ENCODE measurements at places on chromosomes 7 and 10. TPM values are rescaled to one million over a fixed set of nuclear protein-coding genes. Genes with fewer than 3 reads are reported as not detected.

GRCh38 chr10:75773231-75773780 is 341.9 kb downstream of the LRMDA start:
- DNase-seq, result no peak

DNA sequence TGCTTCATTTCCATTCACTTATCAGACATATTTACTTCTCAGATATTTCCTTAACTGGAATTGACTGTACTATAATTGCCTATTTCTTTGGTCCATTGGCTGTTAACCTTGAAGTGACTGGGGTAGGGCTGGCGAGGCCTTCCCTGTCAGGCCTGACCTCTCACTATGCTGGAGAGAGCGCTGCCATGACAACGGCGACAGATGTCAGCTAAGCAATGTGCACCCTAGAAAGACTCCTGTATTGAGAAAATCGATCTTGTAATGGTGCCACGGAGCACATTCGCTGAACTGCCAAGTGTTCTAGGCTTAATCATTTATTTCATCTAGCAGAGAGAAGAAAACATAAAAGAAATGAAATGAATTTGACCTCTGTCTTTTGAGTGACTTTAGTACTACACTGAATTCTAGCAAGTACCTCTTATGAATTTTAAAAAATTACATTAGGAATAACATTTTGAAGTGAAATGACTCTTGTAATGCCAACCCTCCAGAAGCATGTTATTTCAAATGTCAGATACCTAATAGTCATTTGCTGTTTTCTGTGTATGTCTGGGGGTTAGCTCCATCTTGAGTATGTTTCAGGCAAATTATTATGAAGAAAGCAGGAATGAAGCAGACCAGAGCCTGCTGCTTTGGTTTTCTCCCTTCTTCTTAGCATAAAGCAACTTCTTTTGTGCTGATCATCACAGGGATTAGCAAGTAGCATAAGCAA is 148.0 kb downstream of the SNX10 start:
- no peak for DNase-seq

DNA sequence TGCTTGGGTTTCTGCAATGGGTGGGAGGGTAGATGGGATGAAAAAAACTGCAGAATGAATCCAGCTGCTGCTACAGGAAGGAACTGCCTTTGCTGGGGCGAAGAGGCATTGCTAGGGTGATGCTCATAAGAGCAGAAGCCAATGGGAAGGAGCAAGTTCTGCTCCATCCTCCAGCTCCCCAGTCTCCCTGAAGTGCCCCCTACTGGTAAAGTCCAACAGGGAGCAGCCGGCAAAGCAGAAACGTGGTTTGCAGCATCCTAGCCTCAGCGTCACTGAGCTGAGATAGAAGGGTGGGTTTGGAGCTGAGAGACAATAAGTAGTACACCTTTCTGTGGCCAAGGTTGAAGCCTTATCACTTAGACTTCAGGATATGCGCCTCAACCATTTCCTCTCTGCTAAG is 220.5 kb downstream of the CCSER2 start:
- DNase-seq, result no peak

DNA sequence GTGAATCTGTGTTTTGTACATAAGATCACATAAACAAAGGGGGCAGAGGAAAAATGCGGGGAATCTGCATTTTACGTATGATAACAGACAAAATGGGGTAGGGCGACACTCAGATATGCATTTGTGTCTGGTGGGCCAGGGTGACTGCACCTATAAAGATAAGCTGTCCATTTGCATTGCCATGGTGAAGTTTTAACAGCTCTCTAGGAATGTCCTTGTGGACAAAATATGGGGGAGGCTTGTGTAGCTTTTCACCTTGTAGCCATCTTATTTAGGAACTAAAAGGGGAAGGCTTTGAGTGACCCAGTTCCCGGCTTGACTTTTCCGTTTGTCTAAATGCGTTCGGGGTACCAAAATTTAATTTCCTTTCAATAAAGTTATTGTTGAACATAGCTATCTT is 92.4 kb upstream of the AGBL3 start:
- DNase-seq, result no peak

DNA sequence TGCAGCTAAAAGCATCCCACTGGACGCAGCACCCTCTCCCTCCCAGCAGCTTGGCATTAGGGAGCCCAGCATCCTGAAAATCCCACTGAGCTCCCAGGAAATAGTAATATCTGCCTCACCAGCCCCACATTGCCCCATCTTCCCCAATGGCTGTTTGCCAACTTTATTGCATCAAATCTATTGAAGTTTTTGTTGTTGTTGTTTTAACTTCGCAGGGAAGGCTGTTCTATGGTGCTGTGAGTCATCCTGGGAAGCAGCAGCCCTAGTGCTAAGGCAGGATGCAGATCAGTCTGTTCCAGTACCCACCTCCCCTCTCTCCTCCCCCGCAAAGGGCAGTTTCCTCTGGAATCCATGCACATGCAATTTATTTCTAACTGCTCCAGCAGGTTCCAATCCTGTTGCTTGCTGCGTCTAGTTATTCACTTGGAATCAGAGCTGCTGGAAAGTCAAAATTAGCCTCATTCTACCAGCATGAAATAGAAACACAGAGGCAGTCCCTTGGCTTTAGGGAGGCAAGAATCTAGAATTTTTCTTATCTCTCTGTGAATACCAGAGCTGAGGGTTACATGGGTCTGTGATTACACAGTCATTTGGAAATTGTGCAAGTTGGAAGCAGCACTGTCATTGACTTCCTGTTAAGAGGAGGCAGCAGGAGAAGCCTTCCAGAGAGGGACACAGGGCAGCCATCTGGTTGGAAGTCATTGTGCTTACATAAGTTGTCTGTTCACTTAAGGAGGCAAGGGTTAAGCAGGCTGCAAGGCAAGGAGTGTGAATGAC is 115.9 kb upstream of the CACUL1 start:
- peak; percentile 40 for DNase-seq

DNA sequence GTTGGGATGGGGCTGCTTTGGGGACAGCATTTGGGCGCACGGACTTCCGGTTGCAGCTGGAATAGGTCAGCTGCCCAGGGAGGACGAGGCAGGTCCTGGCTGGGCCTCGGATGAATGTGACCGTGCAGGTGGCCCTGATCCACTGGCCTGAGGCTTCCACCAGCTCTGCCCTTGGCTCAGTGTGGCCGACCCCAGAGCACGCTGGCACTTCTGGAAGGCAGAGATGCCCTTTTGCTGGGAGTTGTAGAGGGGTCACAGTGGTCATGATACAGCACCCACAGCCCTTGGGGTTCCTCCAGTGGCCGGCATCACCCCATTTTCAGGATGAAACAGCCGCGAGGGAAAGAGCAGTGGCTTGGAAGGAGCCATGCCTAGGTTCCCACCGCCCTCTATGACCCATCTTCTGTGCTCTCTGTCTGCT is 19.0 kb downstream of the ADCY1 start:
- no peak for DNase-seq

DNA sequence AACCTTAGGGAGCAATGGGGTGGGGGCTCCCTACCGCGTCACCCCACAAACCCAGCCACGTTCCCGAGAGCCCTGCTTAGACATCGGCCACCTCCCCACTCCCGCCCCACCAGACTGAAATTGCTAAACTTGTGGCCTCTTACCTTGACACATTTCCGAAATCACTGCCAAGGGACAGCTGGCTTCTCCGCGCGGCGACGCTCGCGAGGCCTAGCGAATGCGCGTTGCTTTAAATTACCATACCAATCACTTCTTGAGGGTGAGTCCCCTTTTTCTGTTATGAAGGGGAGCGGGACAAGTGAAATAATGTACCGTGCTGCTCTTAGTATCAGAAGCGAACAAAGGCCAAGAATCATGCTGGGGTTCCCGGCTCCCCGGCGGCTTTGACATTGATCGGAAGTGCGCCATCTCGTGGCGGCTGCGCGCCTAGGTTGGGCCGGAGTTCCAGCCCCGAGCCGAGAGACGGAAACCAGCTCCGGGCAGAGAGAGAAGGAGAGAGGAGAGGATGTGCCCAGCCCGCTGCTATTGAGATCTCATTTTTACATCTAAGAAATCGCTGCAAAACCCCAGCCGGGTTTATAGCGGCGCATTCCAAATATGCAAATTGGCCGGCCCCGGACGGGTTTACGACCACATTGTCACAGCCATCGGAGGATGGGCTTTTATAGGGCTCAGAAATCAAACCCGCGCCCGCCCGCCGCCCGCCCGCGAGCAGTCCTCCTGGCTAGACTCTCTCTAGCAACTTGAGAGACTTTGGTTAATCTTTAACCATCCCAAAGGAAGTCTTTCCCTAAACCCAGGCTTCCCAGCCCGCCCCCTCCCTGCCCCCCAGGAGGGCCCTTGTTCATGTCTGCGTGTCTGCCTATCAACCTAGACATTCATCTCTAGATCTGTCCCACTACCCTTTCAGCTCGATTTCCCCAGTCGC is 5.3 kb downstream of the HOXA11 start:
- peak; percentile 84 for DNase-seq

DNA sequence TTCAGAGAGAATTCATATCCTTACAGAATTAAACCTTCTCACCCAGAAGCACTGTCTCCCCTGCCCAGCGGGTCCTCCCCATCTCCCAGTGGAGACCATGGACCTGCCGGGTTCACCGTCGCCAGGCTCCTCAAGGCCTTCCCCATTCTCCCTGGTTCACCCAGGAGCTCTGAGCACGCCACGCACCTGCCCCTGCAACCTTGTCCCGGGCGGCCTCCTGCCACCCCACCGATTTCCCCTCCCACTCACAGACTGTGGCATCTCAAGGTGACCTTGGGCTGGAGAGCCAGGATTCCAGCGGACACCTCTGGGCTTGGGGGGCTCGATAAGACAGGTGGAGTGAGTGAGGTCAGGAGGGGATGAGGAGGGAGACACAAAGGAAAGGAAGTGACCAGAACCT is 135.3 kb downstream of the PTPRN2 start:
- no peak for DNase-seq

DNA sequence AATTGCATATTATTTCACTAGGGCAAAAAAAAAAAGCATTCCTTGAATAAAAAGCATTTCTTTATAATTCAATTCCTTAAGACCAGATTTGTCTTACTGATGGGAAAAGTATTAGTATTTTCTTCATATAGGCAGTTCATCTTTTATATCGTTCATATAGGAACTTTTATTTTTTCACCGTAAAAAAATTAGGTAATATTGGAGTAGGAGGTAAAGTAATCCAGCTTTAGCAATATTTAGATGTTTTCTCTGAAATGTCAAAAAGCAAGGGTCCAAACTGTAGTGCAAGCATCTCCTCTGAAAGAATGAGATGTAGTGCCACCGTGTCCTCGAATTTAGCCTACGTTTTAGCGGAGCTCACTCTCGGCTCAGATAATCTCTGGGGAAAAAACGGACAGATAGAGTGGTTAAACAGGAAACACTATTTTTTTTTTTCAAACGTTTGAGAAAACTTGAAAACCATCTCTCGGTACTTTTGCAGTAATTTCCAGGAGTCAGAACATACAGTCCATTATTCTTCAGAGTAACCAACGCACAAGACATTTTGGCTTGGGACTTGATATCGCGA is 5.5 kb upstream of the SPAG6 start:
- DNase-seq, result no peak

GRCh38 chr10:78815702-78816334 is 252.9 kb upstream of the ZMIZ1 start:
- DNase-seq, result no peak

DNA sequence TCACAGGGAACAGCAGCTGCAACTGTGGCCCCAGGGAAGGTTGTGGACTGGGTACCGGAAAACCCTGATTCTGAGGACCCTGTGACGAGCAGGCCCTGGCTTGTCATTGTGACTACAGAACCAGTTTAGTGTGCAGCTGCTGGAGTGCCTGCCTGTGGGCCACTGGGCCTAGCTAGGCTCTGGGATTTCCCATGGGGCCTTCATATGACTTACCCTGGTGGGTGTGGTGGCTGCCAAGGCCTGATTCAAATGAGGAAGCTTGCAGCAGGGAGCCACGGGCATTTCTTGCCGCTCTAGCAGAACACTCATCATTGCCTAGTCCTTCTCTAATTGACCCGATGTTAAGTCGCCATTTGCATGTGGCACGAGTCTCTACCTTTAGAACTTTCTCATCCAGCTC is 14.7 kb upstream of the CAMK2G start:
- no peak for DNase-seq

- DNase-seq, result no peak
Observed at GRCh38 chr10:70866424-70866823, 21.9 kb downstream of the PCBD1 start.

DNA sequence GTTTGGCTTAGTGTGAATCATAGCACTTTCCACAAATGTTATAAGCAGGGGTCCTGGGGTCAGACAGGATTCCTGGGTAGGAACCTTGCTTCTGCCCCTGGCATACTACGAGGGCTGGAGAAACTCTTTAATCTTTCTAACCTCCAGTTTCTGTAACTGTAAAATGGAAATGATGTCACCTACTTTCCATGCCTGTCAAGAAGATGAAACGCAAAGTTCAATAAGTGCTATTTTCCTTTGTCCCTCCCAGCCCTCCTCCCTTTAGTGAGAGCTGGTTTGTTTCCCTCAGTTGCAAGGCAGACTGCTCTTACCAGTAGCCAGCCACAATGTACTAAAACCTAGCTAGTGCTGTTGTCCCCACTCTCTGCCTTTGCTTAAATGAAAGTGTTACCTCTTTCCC is 117.1 kb upstream of the HPS1 start:
- DNase-seq, result no peak

GRCh38 chr10:69681436-69681835 is 51.4 kb downstream of the FAM241B start:
- DNase-seq, result no peak

- no peak for DNase-seq
Observed at GRCh38 chr10:89537364-89537763, 2.0 kb upstream of the SLC16A12 start.

GRCh38 chr7:88289564-88290025 is 17.1 kb downstream of the STEAP4 start:
- no peak for DNase-seq

DNA sequence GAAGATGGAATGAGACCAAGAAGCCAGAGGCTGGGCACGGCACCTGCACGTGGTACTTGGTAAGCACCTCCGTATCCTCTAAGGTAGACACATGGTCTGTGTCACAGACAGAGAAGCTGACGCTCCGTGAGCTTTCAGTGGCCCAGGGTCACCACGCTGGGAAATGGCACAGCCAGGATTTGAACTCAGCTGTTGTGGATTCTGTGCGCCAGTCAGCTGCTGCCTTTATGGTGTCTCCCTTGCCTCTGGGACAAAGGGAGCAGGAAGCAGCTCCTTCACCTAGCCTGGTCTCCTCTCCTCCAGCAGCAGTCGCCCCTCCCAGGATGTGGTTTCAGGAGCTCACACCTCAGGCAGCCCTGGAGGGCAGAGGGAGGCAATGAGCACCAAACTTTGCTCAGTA is 110.8 kb downstream of the ARHGAP22 start:
- DNase-seq, result no peak

DNA sequence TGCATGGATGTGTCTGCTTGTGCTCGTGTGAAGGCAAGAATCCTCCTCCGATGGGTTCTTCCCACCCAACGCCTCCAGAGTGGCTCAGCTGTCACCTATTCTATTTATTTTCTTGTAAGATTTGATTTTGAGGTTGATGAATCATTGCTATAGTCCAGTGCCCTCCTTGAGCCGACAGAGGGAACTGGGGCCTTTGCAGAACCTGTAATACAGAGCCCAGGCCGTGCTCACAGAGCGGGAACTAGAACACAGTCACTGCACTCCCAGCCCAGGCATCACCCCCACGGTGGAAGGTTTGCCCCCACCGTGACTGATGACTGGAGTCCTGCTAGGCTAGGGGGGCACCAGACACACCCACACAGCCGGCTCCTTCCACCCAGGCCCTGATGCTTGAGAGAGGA is 2.0 kb downstream of the RARRES2 start:
- DNase-seq, result no peak

Gene SPDYE2B
- 0.31 TPM for polyA plus RNA-seq

Gene TWIST1
- 10.4 TPM for polyA plus RNA-seq

Gene SP8
- not detected for polyA plus RNA-seq

Gene BAMBI
- 49.7 TPM for polyA plus RNA-seq

Gene ERVW-1
- 2.1 TPM for polyA plus RNA-seq

Gene MSMB
- not detected for polyA plus RNA-seq
